ENCODE measurements at places on chromosomes 2 and 18. TPM values are rescaled to one million over a fixed set of nuclear protein-coding genes. Genes with fewer than 3 reads are reported as not detected.
A peak's percentile ranks its signal among the peaks of the same experiment; 100 is the strongest.

DNA sequence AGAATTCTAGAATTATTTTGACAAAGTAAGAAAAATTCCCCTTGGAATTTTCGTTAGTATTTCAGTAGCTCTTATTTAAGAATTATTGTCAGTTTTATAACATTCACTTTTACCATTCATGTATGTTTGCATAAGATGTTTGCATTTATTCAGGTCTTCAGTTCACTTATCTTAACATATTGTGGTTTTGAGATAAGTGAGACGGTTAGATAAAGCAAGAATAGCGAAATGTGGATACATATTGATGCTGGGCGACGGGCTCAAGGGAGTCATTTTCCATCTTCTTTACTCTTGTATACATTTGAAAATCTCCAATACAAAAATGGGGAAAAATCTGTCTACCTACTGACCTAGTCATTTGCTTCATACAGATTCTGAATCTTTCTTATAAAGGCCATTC, 156.7 kb upstream of the HDAC4 start:
- H3K27ac ChIP-seq, result no peak overlapping the region
- H3K4me1 ChIP-seq, result no peaks in the 10 kb centered on the region
- no peaks in the 10 kb centered on the region for H3K27me3 ChIP-seq
- no peaks in the 10 kb centered on the region for H3K36me3 ChIP-seq

- no peaks in the 10 kb centered on the region for H3K36me3 ChIP-seq
- peak overlapping the region; percentile 31 for H3K27ac ChIP-seq
- no peak for DNase-seq
Measured at GRCh38 chr2:150567771-150568301, 80.4 kb upstream of the RND3 start.

DNA sequence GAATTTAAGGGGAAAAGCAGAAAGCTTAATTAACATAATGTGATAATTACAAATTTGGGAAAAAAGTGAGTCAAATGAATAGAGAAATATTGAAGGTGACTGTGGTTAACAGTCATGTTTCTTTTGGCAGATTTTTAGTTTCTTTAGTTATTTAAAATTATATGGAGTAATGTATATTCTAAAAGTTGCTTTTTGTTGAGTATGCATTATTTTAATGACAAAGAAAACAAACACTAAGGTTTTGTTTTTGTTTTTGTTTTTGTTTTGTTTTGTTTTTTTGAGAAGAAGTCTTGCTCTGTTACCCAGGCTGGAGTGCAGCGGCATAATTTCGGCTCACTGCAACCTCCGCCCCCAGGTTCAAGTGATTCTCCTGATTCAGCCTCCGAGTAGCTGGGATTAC, 30.3 kb upstream of the MTCL1 start:
- no peaks in the 10 kb centered on the region for H3K27me3 ChIP-seq
- no peaks in the 10 kb centered on the region for H3K4me1 ChIP-seq
- no peak for DNase-seq

- no peaks in the 10 kb centered on the region for H3K36me3 ChIP-seq
- no peaks in the 10 kb centered on the region for H3K4me1 ChIP-seq
- peaks cover 19% of the 10 kb centered on the region for H3K27me3 ChIP-seq
- DNase-seq, result no peak
Measured at GRCh38 chr2:11032396-11032795, 120.7 kb downstream of the KCNF1 start.

DNA sequence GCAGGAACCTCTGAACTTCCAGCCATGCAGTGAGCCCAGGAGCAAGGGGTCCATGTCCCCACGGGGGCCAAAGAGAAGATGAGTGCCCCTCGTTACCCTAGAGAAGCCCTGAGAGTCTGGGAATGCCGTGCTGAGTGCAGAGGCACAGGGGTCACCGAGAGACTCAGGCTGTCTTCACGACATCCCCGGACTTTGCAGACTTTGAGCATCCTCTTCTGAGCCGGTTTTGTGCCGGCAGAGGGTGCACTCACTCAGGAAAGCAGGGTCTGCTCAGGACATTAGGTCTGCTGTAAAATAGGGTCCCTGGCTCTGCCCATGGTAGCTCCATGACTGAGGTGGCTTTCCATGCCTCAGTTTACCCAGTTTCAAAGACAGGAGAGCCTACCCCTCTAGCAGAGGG, 71.0 kb downstream of the GALNT14 start:
- DNase-seq, result no peak
- no peaks in the 10 kb centered on the region for H3K36me3 ChIP-seq
- H3K27me3 ChIP-seq, result no peaks in the 10 kb centered on the region
- no peaks in the 10 kb centered on the region for H3K4me1 ChIP-seq

- peak overlapping the region; percentile 40 for H3K4me3 ChIP-seq
- peaks cover 12% of the 10 kb centered on the region for H3K4me1 ChIP-seq
- no peaks in the 10 kb centered on the region for H3K36me3 ChIP-seq
- no peaks in the 10 kb centered on the region for H3K27me3 ChIP-seq
Measured at GRCh38 chr2:42102024-42102590, 54.3 kb downstream of the PKDCC start.

- no peaks in the 10 kb centered on the region for H3K27me3 ChIP-seq
- peak within 1 kb of the TSS; percentile 92 for H3K4me3 ChIP-seq
- peak; percentile 95 for DNase-seq
- peaks cover 38% of the 10 kb centered on the region for H3K4me1 ChIP-seq
Measured at GRCh38 chr2:69013142-69013839, at the start of gene ANTXR1. TSS of gene ANTXR1 (plus strand) at chr2:69013179. CDS start at chr2:69013500, 321 bp downstream.

- peak overlapping the region; percentile 14 for H3K27ac ChIP-seq
- no peak for DNase-seq
- H3K4me3 ChIP-seq, result no peak overlapping the region
- H3K4me1 ChIP-seq, result peaks cover 28% of the 10 kb centered on the region
- H3K27me3 ChIP-seq, result no peaks in the 10 kb centered on the region
- H3K36me3 ChIP-seq, result no peaks in the 10 kb centered on the region
Measured at GRCh38 chr2:109208071-109208950, 79.3 kb downstream of the SH3RF3 start.

DNA sequence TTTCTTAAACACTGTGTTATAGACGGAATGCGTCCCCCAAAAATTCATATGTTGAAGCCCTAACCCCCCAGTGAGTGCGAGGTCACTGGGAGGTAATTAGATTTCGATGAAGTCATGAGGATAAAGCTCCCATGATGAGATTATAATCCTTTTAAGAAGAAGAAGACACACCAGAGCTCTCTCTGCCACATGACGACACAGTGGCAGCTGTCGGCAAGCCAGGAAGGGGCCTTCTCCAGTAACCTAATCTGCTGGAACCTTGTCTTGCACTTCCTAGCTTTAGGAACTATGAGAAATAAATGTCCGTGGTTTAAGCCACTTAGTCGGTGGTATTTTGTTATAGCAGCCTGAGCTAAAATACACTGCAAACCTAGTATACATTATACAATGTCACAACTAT, 12.3 kb downstream of the TMEM237 start:
- no peaks in the 10 kb centered on the region for H3K27me3 ChIP-seq
- peaks cover 79% of the 10 kb centered on the region for H3K36me3 ChIP-seq
- no peak for DNase-seq
- no peak overlapping the region for H3K4me3 ChIP-seq

- H3K27ac ChIP-seq, result no peak overlapping the region
- H3K27me3 ChIP-seq, result no peaks in the 10 kb centered on the region
- no peaks in the 10 kb centered on the region for H3K4me1 ChIP-seq
- DNase-seq, result no peak
- no peak overlapping the region for H3K4me3 ChIP-seq
- H3K36me3 ChIP-seq, result peaks cover 36% of the 10 kb centered on the region
Measured at GRCh38 chr2:161177969-161178368, 17.7 kb downstream of the TANK start.

DNA sequence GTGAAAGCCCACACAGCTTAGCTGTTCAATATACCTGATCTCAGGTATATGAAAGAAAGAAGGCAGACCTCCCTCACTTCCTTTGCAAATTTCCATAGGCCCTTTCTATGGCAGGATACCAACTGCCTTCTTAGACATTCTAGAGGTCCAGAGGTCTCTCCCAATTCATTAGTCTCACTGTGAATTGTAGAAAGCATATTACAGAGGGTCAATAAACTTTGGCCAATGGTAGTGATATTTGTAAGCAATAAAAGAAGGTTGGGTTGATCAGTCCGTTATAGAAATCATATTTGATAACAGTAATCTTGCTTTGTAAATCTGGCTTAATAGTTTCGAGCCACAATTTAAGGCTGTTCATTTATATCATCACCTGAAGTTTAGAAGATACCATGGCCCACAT, 50.7 kb upstream of the ATP8B1 start:
- H3K4me1 ChIP-seq, result peaks cover under 1% of the 10 kb centered on the region
- no peak overlapping the region for H3K27ac ChIP-seq
- H3K36me3 ChIP-seq, result no peaks in the 10 kb centered on the region
- H3K4me3 ChIP-seq, result no peak overlapping the region

DNA sequence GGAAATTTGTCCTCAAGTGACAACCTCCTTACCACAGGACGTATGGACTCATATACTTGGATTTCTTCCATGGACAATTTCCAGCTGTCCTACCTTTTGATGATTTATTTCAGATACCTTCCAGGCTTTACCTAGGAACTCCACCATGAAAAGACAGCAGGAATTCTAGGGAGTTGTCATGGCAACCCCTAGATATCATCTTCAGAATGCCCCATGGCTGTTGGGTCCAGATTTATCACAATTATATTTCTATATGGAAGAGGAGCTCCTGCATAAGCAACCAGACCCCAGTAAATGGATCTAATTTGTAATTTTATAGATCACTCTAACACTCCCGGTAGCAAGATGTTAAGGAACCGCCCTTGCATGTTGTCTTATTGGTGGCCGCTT, 102.3 kb upstream of the ZNF521 start:
- H3K27ac ChIP-seq, result no peak overlapping the region
- no peaks in the 10 kb centered on the region for H3K4me1 ChIP-seq
- H3K27me3 ChIP-seq, result no peaks in the 10 kb centered on the region
- H3K4me3 ChIP-seq, result no peak overlapping the region

GRCh38 chr2:115075800-115076199, 633.4 kb downstream of the DPP10 start:
- H3K4me1 ChIP-seq, result no peaks in the 10 kb centered on the region
- H3K4me3 ChIP-seq, result no peak overlapping the region
- H3K27me3 ChIP-seq, result no peaks in the 10 kb centered on the region
- DNase-seq, result no peak
- no peak overlapping the region for H3K27ac ChIP-seq

DNA sequence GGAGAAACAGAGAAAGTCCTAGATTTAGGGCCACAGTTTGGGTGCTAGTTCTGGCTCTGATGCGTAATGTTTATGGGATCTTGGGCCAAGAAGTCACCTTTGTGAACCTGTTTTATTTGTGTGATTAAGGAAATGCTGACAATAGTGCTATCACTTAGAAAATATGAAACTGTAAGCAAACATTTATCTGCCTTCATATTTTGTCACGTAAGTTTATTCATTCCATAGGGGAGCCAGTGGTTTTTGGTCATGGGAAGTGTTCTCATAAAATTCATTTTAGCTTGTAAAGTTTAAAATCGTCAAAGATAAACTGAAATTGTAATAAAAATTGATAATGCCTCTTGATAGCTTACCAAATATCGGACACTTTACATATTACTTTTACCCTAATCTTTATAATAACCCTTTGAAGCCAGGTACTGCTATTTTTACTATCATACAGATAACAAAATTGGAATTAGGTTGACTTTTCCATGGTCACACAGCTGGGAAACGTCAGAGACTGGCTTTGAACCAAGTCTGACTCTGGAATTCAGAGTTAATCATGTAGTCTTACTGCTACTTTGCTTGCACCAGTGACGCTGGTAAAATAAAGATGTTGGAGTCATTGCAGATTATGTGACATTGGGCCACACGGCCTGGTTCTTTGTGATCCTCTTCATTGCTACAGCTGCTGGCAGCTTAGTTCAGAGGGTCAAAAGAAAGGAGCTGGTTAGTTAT, 99.7 kb downstream of the ICA1L start:
- H3K4me3 ChIP-seq, result no peak overlapping the region
- H3K27me3 ChIP-seq, result no peaks in the 10 kb centered on the region
- no peaks in the 10 kb centered on the region for H3K4me1 ChIP-seq
- no peak overlapping the region for H3K27ac ChIP-seq
- no peaks in the 10 kb centered on the region for H3K36me3 ChIP-seq

Gene KCNJ3
- not detected for total RNA-seq

Gene CRYGC
- not detected for total RNA-seq

Gene DNER
- total RNA-seq, result 0.36 TPM

Gene TMEM163
- under 0.01 TPM for total RNA-seq

Gene WNT10A
- not detected for total RNA-seq

Gene NYAP2
- under 0.01 TPM for total RNA-seq

Gene MERTK
- 0.72 TPM for total RNA-seq

Gene CXCR1
- total RNA-seq, result not detected

Gene CHST9
- total RNA-seq, result not detected

Gene LCT
- under 0.01 TPM for total RNA-seq

Gene CENPO
- total RNA-seq, result 8.0 TPM
